ENCODE measurements at places on chromosomes 5 and 9.

GRCh38 chr5:168974082-168974481, 326.9 kb downstream of the SLIT3 start:
- DNase-seq, result no peak

DNA sequence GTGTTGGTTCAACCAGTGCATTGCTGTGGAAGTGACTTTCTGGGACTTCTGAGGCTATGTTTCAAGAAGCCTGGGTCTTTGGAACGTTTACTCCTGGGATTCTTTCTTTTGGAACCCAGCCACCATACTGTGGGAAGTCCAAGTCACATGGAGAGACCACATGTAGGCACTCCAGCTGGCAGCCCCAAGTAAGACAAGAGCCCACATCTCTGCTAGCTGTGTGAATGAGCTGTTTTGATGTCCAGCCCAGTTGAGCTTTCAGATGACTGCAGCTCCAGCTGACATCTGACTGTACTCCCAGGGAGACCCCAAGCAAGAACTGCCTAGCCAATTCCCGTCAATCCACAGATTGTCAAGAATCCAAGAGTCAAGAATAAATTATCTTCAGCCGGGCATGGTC, 60.1 kb upstream of the SPATA31D4 start:
- DNase-seq, result no peak

- DNase-seq, result no peak
These were observed 11.2 kb downstream of the ANKS6 start for GRCh38 chr9:98784831-98785806.

- peak; percentile 8 for DNase-seq
These were observed 63.3 kb downstream of the FREM1 start for GRCh38 chr9:14846871-14847311.

GRCh38 chr9:75358846-75359245, 270.5 kb downstream of the OSTF1 start:
- DNase-seq, result no peak

GRCh38 chr5:96687812-96688453, 25.8 kb downstream of the CAST start:
- DNase-seq, result no peak

GRCh38 chr9:69798744-69799143, 21.9 kb upstream of the CFAP95 start:
- DNase-seq, result no peak

GRCh38 chr9:13282998-13283397, 3.5 kb upstream of the MPDZ start:
- no peak for DNase-seq

DNA sequence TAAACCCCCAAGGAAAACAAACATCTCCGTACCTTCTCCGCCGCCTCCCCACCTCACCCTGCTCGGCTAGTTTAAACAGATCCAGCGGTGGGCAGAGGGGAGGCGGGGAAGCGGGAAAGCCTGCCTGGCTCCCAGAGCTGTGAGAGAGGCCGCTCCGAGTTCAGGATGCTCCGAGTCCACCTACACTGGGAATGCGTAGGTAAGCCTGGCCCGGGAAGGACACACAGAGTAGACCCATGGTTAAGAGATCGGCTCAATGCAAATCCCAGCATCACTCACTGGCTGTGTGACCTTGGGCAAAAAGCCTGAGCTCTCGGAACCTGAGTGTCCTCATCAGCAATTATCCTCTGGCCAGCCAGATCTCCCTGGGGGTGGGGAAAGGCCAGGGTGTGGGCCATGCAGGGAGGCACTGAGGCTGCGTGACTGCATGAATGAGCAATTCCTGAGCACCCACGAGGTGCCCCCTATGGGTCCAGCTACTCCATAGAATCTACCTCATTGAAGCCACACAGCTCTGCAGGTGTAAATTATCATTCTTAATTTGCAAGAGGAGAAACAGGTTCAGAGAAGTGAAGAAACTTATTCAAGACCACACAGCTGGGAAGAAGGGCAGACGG, 30.5 kb upstream of the LMX1B start:
- no peak for DNase-seq

DNA sequence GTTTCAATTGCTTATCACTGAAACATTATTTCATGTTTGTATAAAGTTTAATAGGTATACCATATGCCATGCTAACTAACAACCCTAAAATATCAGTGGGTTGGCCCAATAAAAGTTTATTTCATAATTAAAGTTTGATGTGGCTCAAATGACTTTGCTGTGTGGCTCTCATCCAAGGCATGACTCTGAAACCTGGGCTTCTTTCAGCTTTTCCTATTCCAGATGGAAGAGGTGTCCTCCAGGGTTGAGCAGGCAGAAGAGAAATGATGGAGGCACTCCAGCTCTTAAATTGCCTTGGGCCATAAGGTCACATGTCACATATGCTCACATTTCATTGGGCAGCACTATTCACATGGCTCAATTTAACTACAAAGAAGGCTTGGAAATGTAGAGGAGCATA, 101.9 kb downstream of the MACIR start:
- DNase-seq, result no peak

DNA sequence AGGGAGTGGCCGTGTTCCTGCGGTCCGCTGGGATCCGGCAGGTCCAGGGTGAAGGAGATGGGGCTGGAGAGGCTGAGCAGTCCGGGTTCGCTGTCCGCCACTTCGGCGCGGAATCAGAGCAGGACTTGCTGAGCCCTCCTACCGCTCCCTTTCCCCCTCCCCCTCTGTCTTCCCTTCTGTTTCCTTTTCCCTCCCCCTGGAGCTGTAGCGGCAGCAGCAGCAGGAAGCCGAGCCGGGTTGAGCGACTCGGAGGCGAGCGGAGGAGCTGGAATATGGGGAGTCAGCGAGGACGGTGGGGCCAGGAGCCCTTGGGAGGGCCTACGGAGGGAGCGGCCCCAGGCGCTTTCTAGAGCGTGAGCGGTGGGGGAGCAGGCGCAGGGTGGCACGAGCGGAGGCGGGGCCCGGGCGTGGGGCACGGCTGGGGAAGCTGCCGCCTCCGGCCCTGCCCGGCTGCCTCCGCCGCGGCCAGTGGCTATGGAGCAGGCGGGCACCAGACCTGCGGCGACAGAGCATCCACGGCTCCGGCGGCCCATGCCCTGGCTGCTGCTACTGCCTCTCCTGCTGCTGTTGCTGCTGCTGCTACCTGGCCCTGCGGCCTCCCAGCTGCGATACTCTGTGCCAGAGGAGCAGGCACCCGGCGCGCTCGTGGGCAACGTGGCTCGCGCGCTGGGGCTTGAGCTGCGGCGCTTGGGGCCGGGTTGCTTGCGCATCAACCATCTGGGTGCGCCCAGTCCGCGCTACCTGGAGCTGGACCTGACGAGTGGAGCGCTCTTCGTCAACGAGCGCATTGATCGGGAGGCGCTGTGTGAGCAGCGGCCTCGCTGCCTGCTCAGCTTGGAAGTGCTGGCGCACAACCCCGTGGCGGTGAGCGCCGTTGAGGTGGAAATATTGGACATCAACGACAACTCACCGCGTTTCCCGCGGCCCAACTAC, at the start of gene PCDHAC2:
PCDHAC2 (plus strand) TSS at position 184 of the 933 bp plus-strand sequence; CDS start at position 475, 291 bp downstream.
- DNase-seq, result no peak

GRCh38 chr9:7147121-7148090, 389.6 kb downstream of the KDM4C start:
- DNase-seq, result no peak
